ENCODE measurements at places on chromosomes 7 and 10. TPM values are rescaled to one million over a fixed set of nuclear protein-coding genes. Genes with fewer than 3 reads are reported as not detected.
A peak's percentile ranks its signal among the peaks of the same experiment; 100 is the strongest.

GRCh38 chr10:70461397-70462348, 16.9 kb upstream of the PALD1 start:
- no peaks in the 10 kb centered on the region for H3K27me3 ChIP-seq
- peak; percentile 80 for DNase-seq
- H3K4me3 ChIP-seq: no peak overlapping the region
- no peaks in the 10 kb centered on the region for H3K4me1 ChIP-seq
- H3K27ac ChIP-seq: no peak overlapping the region

C10orf88 gene
- total RNA-seq: 18.5 TPM

- no peak overlapping the region for H3K27ac ChIP-seq
- no peaks in the 10 kb centered on the region for H3K27me3 ChIP-seq
- H3K4me3 ChIP-seq: no peak overlapping the region
Measured at GRCh38 chr10:103582331-103583123, 89.0 kb downstream of the NEURL1 start.

- DNase-seq: peak; percentile 61
- H3K27me3 ChIP-seq: no peaks in the 10 kb centered on the region
- no peaks in the 10 kb centered on the region for H3K36me3 ChIP-seq
- no peaks in the 10 kb centered on the region for H3K4me1 ChIP-seq
Measured at GRCh38 chr10:117896517-117896916, 150.2 kb downstream of the RAB11FIP2 start.

DNA sequence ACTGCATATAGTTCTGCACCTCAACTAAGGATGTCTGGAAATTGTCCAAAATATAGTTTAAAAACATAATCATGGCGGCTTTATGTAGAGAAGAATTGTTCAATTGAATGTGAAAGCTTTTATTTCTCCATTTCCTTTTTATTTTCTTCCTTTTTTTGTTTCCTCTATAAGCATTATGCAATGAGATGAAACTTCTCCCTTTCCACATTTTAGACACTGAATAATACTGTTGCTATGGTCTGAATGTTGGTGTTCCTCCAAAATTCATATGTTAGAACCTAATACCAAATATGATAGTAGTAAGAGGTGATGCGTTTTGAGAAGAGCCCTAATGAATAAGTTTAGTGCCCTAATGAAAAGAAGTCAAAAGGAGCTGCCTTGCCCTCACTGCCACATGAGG, 175.0 kb downstream of the RNLS start:
- no peak for DNase-seq
- no peak overlapping the region for H3K4me3 ChIP-seq
- no peaks in the 10 kb centered on the region for H3K4me1 ChIP-seq
- H3K36me3 ChIP-seq: no peaks in the 10 kb centered on the region

DNA sequence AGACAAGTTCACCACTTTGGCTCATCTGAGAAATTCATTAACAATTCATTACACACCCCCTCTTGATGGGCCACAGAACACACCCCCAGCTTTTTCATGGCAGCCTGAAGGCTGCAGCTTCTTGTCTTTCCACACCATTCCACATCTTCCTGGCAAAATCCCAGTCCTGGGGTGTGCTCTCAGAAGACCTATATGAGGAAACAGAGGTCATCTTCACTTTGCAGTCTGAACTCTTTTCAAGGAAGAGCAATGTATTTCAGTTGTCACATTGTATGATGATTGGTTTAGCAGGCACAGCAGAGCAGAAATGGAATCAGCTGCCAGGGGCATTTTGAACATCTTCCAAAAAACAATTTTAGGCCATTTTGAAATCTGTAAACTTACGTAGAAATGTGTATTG, 7.8 kb upstream of the LRRC27 start:
- peaks cover 9% of the 10 kb centered on the region for H3K4me1 ChIP-seq
- no peak overlapping the region for H3K27ac ChIP-seq
- no peaks in the 10 kb centered on the region for H3K27me3 ChIP-seq
- no peaks in the 10 kb centered on the region for H3K36me3 ChIP-seq
- no peak for DNase-seq

- H3K4me1 ChIP-seq: no peaks in the 10 kb centered on the region
- no peak for DNase-seq
- H3K27me3 ChIP-seq: no peaks in the 10 kb centered on the region
- H3K27ac ChIP-seq: no peak overlapping the region
- H3K4me3 ChIP-seq: no peak overlapping the region
Measured at GRCh38 chr10:130171196-130171595, 35.0 kb downstream of the GLRX3 start.

CTTNBP2 gene
- total RNA-seq: 3.4 TPM

TMEM270 gene
- total RNA-seq: 37.3 TPM

ADCY1 gene
- 13.7 TPM for total RNA-seq

GRCh38 chr10:49653273-49653929, 26.1 kb upstream of the C10orf53 start:
- no peaks in the 10 kb centered on the region for H3K27me3 ChIP-seq
- no peak for DNase-seq
- no peaks in the 10 kb centered on the region for H3K4me1 ChIP-seq
- H3K27ac ChIP-seq: no peak overlapping the region
- no peak overlapping the region for H3K4me3 ChIP-seq

DNA sequence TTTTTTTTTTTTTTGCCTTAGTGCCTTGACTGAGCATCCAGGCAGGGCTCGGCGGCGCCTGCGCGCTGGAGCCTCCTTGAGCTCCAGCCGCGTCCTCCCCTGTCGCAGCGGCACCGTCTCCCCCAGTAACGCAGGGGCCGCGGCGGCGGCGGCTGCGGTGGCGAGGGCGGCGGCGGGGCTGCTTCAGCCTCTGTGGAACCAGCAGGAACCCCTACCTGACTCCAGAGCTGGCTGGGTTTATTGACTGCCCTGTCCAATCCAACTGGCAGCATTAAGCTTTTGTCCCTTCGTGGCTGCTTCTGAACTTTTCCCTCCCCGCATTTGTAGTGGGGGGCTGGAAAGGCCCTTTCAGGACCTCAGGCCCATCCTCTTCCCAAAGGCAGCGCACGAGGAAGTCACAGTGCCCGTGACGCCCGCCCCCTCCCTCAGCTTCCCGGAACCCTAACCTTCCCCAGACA, at the start of gene GPR85:
Gene GPR85 (minus strand): TSS at position 397 of the 458 bp plus-strand sequence. CDS start 2,106 bp downstream, outside the sequence.
- no peaks in the 10 kb centered on the region for H3K27me3 ChIP-seq
- H3K4me3 ChIP-seq: peak within 1 kb of the TSS; percentile 45
- H3K4me1 ChIP-seq: peaks cover 5% of the 10 kb centered on the region
- no peaks in the 10 kb centered on the region for H3K36me3 ChIP-seq
- DNase-seq: peak; percentile 45

DNA sequence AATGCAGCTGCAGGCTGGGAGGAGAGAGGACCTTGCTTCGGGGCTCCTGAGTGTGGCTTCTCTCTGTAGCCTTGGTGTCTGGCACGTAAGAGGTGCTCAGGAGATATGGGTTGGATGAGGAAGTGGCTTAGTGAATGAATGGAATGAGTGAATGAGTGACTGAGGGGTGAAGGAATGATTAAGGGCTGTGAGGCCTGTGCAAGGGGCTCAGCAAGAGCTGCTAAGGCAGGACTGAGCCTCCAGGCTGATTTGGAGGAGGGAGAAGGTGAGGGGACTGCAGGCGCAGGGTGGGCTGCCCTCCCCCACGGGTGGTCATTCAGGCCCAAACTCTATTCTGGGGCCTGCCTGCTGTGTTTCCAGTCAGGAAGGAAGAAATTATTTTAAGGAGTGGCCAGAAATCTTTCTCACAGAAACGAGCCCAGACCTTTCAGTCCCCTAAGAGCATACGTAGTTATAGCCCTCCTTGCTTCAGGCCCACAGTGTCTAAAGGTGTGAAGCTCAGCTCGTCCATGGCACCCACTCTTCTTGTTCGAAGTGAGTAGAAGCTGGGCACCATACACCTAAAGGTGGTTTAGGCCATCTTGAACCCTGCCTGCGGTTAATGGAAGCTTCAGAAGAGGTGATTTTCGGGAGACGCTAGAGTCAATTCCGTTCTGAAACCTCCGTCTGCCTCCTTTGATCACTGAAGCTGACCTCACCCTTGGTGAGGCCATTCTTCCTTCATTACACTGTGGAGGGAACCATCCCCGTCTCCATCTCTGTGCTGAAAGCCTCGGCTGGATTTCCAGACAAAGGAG, 49.5 kb upstream of the SAMD8 start:
- no peaks in the 10 kb centered on the region for H3K4me1 ChIP-seq
- H3K27ac ChIP-seq: no peak overlapping the region
- H3K27me3 ChIP-seq: no peaks in the 10 kb centered on the region
- DNase-seq: no peak

DNA sequence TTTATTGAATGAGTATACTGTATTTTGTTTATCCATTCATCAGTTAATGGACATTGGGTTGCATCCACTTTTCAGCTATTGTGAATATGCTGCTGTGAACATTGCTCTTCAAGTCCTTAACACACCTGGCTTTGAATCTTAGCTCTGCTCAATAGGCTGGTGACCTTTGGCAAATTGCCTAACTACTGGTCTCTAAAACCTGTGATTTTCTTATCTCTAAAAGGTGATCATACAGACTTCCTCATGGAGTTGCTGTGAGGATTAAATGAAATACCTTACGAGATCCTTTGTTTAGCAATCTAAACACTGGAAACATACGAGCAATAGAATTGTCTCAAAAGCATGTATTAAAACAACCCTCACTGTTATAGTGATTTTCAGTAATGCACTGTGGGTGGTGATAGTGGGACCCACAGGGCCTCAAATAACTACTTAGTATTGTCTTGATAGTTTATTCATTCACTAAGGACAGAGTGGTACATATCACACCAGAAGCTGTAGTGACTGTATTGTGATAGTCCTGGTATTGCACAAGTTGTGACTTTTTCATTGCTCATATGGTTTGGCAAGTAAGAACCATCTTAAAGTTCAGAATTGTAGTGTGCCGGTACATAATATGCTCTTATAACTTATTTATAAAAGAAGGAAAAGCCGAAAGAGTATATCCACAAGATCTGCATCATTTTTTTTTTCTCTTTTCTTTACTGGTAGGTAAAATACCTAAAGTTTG, 257.6 kb downstream of the EXOC4 start:
- H3K36me3 ChIP-seq: no peaks in the 10 kb centered on the region
- no peak for DNase-seq
- H3K4me3 ChIP-seq: no peak overlapping the region
- H3K27ac ChIP-seq: no peak overlapping the region
- H3K4me1 ChIP-seq: no peaks in the 10 kb centered on the region
- no peaks in the 10 kb centered on the region for H3K27me3 ChIP-seq

DNA sequence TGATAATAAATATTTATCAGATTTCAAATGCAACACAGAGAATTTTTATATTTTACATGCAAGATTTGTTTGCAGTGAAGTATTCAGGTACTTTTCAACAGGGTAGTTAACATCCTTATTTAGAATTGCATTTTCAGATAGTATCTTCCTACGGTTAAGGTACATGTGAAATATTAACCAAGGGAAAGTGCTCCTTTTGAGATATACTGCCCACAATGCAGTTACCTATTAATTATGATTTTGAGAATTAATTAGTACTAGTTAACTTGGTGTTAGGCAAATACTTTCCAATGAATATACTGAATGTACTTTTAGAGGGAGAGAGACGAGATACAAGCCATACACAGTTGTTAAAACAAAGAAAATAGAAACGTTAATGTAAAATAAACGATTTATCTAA, 206.2 kb upstream of the YAE1 start:
- no peaks in the 10 kb centered on the region for H3K36me3 ChIP-seq
- H3K27me3 ChIP-seq: no peaks in the 10 kb centered on the region
- no peak overlapping the region for H3K27ac ChIP-seq
- no peak overlapping the region for H3K4me3 ChIP-seq
